ENCODE measurements at places on chromosomes 4 and X. TPM values are rescaled to one million over a fixed set of nuclear protein-coding genes. Genes with fewer than 3 reads are reported as not detected.

The LNX1 gene
- 8.9 TPM for total RNA-seq

The LPAR4 gene
- 0.15 TPM for total RNA-seq

The ATP1B4 gene
- 0.90 TPM for total RNA-seq

The GSPT2 gene
- total RNA-seq, result 6.7 TPM

The CYP2U1 gene
- total RNA-seq, result 11.8 TPM

The VEGFD gene
- 4.9 TPM for total RNA-seq

The CAPN6 gene
- total RNA-seq, result 2.2 TPM

The DUSP21 gene
- not detected for total RNA-seq

The HSFX2 gene
- not detected for total RNA-seq

The ARHGAP36 gene
- total RNA-seq, result not detected

The ARMCX1 gene
- 27.2 TPM for total RNA-seq

The CDKL5 gene
- 9.8 TPM for total RNA-seq

The ZNF674 gene
- total RNA-seq, result 2.4 TPM

The ANXA5 gene
- total RNA-seq, result 186 TPM

The MAPK10 gene
- 2.6 TPM for total RNA-seq

The ARMCX4 gene
- total RNA-seq, result 9.5 TPM

The GPAT3 gene
- total RNA-seq, result 32.5 TPM

The HTN3 gene
- not detected for total RNA-seq

The ZC4H2 gene
- 12.1 TPM for total RNA-seq

The HSPA4L gene
- 4.9 TPM for total RNA-seq

The CYTL1 gene
- total RNA-seq, result not detected

The ARHGAP24 gene
- total RNA-seq, result 42.0 TPM

The CSAG1 gene
- total RNA-seq, result not detected

The TMPRSS11B gene
- total RNA-seq, result not detected

The SHISA3 gene
- total RNA-seq, result 15.5 TPM

The XG gene
- 1.3 TPM for total RNA-seq

The CXCL8 gene
- total RNA-seq, result 2.6 TPM
